Stimulated activated CD4-positive, alpha-beta T cell treated with anti-CD3 and anti-CD28 coated beads, TNF-alpha, amount 100 ng/mL, for 48 hours (primary cell): ENCODE measurements at places on chromosomes 5 and 9.

DNA sequence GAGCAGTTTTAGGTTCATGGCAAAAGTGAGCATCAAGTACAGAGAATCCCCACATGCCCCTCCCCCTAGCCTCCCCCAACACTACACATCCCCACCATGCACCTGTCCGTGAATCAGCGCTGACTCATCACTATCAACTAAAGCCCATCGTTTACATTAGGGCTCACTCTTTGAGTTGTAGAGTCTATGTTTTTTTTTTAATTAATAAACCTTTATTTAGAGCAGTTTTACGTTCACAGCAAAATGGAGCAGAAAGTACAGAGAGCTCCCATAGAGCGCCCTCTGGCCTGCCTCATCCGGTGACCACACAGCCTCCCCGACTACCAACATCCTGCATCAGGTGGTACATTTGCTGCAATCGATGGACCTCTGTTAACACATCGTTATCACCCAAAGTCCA lies 47.9 kb upstream of the UNC5A start:
- DNase-seq, result no peak

DNA sequence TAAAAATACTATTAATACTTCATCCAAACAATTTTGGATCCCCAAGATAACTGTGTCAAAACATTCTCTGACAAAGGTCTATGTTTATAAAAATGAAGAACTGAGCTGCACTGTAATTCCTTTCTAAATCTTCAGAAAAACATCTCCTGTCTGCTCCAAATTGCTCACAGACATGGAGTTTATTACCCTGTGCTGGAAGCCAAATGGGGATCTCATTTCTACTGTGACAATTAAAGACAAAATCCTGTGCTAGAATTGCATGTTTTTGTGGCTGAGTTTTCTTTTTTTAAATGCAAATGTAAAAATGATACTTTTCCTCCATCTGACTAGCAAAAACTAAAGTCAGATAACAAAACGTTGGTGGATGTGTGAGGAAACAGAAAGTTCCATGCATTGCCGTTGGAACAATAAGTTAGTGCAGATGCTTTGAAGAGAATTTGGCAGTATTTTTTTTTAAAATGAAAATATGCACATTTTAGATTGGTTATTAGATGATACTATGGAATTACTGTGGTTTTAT lies 93.5 kb downstream of the GNA14 start:
- DNase-seq, result no peak

- no peak for DNase-seq
Observed at GRCh38 chr9:11233696-11234095, 620.9 kb upstream of the PTPRD start.

GRCh38 chr5:100780376-100780870 lies 122.7 kb downstream of the ST8SIA4 start:
- no peak for DNase-seq

- DNase-seq, result no peak
Observed at GRCh38 chr9:134304261-134304660, 22.0 kb upstream of the RXRA start.

- no peak for DNase-seq
Observed at GRCh38 chr5:87242242-87242641, 25.4 kb upstream of the RASA1 start.

GRCh38 chr5:167207081-167207480 lies 1084.4 kb upstream of the WWC1 start:
- no peak for DNase-seq

DNA sequence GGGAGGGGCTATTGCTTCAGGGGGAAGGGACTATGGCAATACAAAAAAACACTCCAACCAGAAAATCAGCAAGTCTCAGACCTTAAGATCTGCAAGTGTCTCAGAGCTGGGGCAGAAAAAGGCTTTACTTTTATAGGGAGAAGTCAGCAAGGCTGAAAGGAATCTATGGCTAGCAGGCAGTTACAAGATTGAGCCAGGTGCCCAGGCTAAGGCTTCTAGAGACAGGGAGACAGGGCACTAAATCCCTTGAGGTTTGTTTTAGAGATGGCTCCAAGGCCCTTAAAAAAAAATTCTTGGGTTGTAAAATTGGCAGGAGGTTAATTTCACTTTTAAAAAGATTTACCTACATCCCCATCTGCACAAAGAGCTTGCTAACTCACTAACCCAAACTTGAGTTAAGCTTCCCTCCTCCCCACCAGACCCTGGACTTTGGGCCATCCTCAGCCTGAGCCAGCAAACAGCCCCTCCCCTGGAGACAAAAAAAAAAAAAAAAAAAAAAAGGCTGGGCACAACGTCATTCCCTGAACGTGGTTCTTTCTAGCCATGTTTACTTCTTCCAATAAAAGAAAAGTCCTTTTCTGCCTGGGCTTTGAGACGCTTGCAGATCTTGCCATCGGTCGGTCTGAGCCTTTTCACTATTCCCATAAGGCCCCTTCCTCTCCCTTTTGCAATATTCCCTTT lies 17.9 kb downstream of the NIPAL4 start:
- DNase-seq, result no peak

DNA sequence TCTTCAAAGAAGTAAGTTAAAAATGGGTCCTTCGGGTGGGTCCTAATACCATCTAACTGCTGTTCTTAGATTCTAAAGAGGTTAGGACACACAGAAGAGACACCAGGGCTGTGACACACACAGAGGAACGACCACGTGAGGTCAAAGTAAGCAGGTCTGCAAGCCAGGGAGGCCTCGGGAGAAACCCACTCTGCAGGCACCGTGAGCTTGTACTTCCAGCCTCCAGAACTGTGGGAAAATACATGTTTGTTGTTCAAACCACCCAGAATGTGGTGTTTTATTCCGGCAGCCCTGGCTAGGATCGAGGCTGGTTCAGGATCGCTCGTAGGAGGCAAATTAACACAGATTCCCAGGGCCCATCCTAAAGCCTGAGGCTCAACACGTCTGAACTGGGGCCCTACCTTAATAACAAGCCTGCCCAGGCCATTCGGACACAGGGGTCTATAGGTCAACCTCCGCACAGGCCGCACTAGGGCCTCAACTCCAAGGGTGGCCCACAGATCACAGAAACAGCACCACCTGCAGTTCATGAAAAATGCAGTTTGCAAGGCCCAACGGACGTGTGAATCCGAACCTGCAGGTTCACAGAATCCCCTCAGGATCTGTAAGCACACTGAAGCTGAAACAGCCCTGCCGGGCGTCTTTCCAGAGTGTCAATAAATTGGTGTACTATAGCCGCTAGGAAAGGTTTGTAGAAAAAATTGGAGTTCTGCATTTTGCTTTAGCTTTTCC lies 7.1 kb downstream of the MED10 start:
- no peak for DNase-seq
